Stimulated activated CD8-positive, alpha-beta memory T cell treated with anti-CD3 and anti-CD28 coated beads, Interleukin-15, amount 100 ng/mL, for 48 hours (primary cell): ENCODE measurements at places on chromosomes 2 and 18.

DNA sequence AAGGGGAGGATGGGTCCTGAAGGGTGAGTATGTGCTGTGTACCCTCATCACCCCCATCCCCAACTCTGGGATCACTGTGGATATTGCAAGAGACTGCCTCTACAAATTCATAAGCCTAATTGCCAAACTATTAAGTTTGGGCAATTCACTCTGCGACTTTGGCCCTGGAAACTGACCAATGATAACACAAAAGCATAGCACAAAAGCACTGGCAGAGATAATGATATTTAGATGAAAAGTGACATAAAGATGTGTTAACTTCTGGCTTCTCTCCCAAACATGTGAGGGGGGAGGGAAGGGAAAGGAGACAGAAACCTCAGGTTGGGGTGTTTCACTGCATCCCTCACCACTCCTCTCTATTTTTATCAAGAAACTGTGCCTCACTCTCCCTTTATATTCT is 150.3 kb downstream of the SATB2 start:
- DNase-seq: no peak

DNA sequence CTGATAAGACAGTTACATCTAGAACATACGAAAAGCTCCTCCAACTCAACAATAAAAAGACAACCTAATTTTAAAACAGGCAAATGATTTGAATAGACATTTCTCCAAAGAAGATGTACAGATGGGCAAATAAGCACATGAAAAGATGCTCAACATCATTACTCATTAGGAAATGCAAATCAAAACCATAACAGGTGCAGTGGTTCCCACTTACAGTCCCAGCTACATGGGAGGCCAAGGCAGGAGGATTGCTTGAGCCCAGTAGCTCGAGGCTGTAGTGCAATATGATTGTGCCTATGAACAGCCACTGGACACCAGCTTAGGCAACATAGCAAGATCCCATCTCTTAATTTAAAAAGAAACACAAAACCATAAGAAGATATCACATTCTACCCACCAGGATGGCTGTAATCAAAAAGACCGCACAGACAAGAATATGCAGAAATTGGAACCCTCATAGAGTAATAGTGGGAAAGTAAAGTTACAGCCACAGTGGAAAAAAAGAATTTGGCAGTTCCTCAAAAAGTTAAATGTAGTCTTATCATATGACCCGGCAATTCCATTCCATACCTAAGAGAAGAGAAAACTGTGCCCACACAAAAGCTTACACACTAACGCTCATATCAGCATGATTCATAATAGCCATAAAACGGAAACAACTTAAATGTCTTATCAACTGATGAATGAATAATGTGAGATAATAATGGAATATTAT is 30.5 kb upstream of the ARMC9 start:
- DNase-seq: no peak

- no peak for DNase-seq
Measured at GRCh38 chr2:112958428-112959108, 19.2 kb upstream of the IL36G start.

DNA sequence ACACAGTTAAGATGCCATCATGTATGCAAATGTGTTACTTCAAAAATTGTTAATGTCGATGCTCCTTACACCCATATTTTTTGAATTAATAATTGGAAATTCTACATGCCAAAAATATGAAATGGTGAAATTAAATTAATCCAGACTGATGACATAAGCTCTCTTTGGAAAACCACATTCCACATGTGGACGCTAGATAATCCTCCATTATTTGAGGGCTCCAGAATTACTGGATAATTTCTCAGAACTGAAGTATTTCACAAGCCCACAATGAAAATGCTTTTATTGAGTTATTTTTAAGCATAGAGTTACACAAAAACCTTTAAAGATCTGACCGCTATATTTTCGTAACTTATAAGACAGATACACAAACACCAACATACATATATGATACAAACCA is 47.8 kb downstream of the FARSB start:
- no peak for DNase-seq

- DNase-seq: no peak
Measured at GRCh38 chr2:200679127-200679526, 93.3 kb downstream of the AOX1 start.

DNA sequence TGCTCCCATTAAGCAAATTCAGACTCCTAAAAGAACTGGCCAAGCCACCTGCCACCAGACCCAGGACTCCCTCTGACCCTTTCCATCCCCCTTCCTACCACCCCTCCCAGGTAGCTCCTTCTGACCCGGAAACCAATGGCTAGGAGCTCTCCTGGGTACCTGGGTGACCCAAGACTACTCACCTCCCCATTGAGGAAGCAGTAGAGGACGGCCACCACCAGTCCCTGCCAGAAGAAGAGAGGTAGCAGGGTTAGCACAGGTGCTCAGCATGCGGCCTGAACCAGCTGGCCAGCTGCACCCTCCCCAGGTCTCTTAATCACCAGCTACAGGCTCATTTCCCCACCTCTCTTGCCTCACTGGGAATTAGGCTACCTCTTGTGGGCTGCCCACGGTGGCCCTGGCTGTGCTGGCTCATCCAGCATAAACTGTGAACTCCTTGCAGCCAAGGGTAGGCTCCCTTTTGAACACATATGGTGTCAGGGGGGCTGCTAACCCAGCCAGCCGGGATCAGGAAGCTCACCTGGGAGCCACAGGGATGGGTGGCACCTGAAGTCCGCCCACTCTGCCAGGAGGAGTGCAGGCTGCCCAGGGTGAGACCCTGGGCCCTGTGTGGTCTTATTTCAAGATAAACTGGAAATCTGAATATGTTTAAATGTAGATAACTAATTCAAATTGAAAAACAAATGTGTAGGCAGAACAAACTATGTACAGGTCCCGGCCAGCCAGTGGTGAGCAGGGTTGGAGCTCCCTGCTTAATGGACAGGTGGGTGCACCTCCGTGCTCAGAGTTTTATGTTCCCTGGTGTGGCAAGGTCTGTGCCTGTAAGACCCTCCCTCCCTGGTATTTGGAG is 9.9 kb downstream of the TMEM37 start:
- DNase-seq: no peak

- no peak for DNase-seq
Measured at GRCh38 chr2:81650048-81650971, 1345.8 kb upstream of the LRRTM1 start.

GRCh38 chr2:111149882-111150455 is 29.3 kb downstream of the BCL2L11 start:
- no peak for DNase-seq

DNA sequence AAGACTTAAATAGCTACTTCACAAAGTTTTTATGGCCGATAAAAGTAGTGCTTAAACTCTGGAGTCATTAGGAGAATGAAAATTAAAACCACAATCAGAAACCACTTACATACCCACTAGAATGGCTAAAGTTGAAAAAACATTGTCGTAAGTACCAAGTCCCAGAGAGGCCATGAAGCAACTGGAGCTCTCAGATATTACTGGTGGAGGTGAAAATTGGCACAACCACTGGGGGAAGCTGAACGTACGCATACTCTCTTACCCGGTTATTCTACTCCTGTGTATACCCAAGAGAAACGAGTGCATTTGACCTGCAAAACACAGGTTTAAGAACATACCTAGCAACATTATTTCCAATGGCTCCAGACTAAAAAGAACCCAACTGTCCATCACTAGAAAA is 76.5 kb upstream of the TMEM247 start:
- DNase-seq: no peak

- no peak for DNase-seq
Measured at GRCh38 chr2:142849820-142850219, 27.6 kb upstream of the KYNU start.

DNA sequence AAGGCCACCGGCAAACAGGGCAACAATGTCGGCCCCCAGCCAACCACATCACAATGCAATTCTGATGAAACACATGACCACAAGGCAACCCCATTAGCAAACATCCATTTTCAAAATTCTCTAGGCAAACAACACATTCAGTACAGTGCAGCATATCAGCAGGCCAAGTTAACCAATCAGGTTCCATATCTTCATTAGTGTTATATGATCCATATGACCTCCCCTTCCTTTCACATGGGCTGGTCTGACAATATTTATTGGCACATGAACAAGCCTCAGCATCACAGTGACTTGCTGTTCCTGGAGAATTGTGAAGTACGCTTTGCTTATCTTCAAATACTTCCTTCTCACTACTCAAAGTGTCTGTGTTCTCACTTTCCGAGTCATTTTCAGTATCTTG is 19.8 kb downstream of the RNF103 start:
- no peak for DNase-seq

DNA sequence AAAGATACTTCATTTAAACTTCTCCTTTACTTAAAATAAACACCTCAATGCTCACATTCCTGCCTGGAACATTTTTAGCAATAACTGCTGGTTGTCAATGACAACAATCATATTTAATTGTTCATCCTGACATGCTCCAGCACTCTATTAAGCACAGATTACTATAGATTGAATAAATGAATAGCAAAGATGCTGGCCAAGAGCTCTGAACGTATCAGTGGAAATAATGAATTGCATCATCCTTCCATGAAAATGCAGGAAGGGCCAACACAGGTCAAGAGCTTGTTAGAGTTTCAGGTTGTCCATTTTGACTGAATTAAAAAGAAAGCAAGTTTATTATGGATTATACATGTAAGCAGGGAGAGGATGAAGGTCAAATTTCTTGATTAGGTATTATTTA is 994.0 kb downstream of the TSN start:
- no peak for DNase-seq

GRCh38 chr18:62777814-62778213 is 62.5 kb downstream of the PHLPP1 start:
- no peak for DNase-seq

GRCh38 chr2:187377340-187377739 is 70.7 kb downstream of the CALCRL start:
- DNase-seq: no peak

DNA sequence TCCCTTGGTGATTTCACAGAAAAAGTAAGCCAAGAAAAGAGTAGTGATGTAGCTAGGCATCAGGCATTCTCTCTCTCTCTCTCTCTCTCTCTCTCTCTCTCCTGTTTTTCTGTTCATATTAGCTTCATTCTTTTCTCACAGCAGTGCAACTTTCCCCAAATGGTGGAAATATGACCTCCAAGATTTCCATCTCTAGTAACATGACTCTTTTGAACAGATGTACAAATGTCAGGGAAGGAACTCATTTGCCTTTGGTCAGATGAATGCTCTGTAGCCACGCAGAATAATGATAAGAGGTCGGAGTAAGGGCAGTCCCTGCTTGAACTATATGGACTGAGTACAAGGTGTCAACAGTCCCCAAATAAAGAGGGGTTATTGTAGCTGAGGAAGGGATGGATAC is 316.2 kb downstream of the GALNT13 start:
- no peak for DNase-seq

GRCh38 chr18:44715842-44716241 is 35.2 kb downstream of the SETBP1 start:
- no peak for DNase-seq

GRCh38 chr2:237059155-237059875 is 26.4 kb upstream of the COPS8 start:
- DNase-seq: no peak

DNA sequence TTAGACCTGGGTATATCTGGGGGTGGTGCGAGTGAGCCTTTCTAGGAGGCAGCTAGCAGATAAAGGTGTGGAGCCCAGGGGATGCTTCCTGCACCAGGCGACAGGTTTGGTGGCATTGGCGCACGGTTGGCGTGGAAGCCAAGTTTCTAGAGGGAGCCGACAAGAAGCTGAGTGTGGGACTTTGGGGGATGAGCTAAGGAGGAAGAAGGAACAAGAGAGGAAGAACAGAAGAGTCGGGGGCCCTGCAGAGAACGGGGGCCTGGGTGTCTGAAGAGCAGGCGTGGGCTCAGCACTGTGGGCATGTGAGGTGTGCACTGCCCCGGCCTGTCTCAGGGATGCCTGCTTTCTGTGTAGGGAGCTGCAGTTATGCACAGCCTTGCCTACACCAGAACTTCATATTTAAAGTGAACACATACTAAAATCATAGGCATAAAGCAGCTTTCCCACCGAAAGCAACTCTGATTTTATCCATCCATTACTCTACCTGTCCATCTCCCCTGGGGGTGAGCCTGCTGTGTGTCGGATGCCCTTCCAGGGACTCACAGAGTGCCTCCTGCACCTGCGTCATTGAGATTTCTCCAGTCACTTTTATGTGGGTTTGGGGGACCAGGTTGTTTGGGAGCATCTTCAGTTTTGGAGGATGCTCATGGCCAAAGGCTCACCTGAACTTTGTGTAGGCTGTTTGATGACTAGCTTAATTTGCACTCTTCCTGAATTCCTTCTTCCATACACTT is 149.7 kb downstream of the LDLRAD4 start:
- DNase-seq: no peak

DNA sequence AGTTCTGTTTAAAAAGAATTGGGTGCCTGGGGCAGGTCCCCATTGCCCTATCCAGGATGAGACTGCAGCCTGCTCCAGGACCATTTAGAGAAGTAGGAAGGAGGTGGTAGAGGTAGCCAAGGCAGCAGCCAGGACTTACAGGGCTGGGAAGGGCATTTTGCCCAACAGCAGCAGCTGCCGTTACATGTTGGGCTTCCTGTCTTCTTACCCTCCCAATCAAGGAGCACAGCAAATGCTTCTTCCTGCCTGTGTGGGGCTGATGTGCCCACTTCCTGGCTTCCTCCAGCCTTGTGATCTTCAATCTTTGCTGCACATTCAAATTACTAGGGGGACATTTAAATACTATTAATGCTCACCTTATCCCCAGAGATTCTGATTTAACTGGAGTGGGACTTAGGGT is 112.0 kb downstream of the QPCT start:
- no peak for DNase-seq

GRCh38 chr2:46615986-46616485 is 136.7 kb downstream of the TMEM247 start:
- DNase-seq: no peak
